CD8-positive, alpha-beta T cell (primary cell): ENCODE measurements at places on chromosomes 16 and 17. TPM values are rescaled to one million over a fixed set of nuclear protein-coding genes. Genes with fewer than 3 reads are reported as not detected.
A peak's percentile ranks its signal among the peaks of the same experiment; 100 is the strongest.

DNA sequence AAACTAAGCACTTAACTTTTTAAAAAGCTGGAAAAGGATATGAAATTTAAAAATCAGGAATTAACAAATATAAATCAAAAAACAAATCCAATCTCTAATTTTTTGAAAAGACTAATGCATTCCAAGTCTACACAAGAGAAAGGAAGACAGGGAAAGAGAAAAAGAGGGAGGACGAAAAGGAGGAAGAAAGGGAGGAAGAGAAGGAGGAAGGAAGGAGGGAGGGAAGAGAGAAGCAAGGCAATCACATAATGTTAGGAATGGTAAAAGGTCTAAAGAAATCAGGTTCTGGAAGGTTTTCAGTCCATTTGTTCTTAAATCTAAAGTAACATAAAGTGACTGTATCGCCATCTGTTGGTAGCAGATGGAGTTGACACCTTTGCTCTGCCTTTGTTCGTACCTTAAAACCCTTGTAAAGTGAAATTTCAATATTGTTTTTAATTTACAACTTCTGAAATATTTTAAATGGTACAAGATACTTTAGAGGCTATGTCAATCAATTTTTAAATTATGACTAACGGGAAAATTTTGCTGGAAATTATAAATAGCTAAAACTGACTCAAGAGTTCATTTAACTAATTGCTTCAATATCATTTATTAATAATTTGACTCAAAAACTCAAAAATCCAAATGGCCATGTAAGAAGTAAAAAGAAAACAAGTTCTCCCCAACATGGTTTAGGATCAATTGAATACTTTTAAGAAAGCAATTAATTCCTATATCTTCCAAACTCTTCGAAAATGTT is 20.4 kb upstream of the CDYL2 start:
- DNase-seq, result no peak

DNA sequence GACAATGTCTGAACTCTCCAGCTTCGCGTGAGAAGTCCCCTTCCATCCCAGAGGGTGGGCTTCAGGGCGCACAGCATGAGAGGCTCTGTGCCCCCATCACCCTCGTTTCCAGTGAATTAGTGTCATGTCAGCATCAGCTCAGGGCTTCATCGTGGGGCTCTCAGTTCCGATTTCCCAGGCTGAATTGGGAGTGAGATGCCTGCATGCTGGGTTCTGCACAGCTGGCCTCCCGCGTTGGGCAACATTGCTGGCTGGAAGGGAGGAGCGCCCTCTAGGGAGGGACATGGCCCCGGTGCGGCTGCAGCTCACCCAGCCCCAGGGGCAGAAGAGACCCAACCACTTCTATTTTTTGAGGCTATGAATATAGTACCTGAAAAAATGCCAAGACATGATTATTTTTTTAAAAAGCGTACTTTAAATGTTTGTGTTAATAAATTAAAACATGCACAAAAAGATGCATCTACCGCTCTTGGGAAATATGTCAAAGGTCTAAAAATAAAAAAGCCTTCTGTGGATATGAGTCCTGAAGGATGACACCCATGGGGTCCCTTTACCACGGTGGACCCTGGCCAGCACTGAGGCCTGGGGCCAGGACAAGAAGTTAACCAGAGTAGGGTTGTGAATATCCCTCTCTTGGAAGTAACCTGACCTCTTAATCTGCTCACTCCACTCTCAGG is 10.5 kb upstream of the ITGAD start:
- DNase-seq, result peak; percentile 66

GRCh38 chr17:30208214-30208613 is 27.3 kb downstream of the SLC6A4 start:
- DNase-seq, result no peak

GRCh38 chr17:66191593-66192377 is at the start of gene CEP112:
Gene CEP112, minus strand, starts transcription at chr17:66192133.
- DNase-seq, result peak; percentile 84

DNA sequence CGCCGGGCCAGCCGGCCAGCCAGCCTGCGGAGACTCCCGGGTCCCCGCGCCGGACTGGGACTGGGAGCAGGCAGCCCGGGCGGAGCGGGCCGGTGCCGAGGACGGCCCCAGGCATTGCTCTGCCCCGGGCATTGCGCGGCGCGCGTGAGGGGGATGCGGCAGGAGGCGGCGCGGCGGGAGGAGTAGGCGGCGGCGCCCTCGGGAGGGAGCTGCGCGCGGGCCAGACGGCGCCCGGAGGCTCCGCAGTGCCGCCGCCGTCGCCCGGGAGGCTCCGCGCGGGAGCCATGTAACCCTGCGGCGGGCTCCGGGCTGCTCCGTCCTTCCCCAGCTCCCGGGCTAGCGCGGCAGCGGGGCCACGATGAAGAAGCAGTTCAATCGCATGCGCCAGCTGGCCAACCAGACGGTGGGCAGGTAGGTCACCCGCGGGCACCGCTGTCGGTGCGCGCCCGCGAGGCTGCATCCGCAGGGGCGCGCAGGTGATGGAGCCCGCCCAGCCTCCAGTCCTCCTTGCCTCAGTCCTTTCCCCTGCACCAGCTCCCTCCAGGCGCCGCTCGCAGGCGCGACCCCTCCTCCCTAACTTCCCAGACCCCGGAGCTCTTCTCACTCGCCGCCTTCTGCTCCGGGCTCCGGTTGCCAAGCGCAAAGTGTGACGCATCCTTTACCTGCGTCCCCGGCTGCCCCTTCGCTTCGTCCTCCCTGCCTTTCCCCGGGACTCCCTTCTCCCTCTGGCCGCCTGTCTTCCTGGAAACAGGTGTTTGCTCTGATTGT is at the start of gene ARHGAP44:
TSS of gene ARHGAP44 (plus strand) at position 18 of the 768 bp plus-strand sequence. CDS start at position 359, 341 bp downstream.
- no peak for DNase-seq

GRCh38 chr16:79090966-79091365 is 509.6 kb downstream of the MAF start:
- DNase-seq, result no peak

GRCh38 chr16:8904018-8904430 is 21.9 kb downstream of the LITAFD start:
- no peak for DNase-seq

- no peak for DNase-seq
Measured at GRCh38 chr17:46035112-46035818, 36.2 kb downstream of the STH start.

DNA sequence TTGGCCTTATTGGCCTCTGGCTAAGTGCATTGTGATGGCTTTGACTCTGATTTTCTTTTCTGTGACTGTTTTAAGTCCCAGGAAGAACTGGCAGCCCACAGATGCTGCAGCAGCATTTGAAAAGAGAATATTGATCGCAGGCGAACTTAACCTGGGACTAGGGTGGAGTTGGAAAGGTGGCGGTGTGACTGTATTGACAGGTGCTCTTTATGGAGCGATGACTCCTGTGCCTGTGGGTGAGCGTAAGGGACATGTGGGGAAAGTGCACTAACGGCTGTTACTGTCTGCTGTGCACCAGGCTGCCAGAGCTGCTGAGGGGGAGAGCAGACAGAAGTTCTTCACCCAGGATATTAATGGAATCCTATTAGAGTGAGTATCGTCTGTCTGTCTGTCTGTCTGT is 21.3 kb downstream of the UBN1 start:
- no peak for DNase-seq

- DNase-seq, result peak; percentile 89
Measured at GRCh38 chr17:51427856-51428255, 167.5 kb downstream of the UTP18 start.

DNA sequence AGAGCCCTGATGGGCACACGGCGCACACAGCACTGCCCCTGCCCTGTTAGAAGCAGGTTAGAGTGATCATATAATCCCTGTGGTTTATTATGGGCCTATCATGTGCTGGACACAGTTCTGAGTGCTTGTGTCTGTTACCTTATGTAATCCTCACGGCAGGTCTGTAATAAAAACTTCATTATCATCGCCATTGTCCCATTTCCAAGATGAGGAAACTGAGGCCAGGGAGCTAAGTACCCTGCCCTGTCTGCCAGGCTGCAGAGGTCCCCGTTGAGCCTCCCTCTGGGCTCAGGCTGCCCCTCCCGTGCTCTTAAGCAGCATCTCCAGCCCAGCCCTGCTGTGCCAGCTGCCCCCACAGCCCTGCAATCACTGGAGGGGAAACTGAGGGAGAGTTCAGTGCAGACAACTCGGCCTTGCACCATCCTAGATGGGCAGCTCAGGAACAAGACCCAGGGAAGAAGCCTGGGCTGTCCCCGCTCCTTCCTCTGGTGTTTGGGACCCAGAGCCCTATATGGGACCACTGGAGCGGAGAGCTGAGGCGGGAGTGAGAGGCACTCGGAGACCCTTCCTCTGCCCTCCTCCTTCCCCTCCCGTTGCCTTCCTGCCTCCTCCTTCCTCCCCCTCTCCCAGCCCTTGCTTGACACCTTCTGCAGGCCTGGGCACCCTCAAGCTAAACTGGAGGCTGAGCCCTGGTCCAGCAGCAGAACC is 42.0 kb downstream of the WNT3 start:
- DNase-seq, result no peak

Gene CORO6
- total RNA-seq, result 1.7 TPM

Gene SDR42E2
- 1.2 TPM for total RNA-seq
